Left colon (tissue), 2 donors: ENCODE measurements at places on chromosomes 4 and X. TPM values are rescaled to one million over a fixed set of nuclear protein-coding genes. Genes with fewer than 3 reads are reported as not detected.

Gene HSFX1
- total RNA-seq = 1.0 TPM

DNA sequence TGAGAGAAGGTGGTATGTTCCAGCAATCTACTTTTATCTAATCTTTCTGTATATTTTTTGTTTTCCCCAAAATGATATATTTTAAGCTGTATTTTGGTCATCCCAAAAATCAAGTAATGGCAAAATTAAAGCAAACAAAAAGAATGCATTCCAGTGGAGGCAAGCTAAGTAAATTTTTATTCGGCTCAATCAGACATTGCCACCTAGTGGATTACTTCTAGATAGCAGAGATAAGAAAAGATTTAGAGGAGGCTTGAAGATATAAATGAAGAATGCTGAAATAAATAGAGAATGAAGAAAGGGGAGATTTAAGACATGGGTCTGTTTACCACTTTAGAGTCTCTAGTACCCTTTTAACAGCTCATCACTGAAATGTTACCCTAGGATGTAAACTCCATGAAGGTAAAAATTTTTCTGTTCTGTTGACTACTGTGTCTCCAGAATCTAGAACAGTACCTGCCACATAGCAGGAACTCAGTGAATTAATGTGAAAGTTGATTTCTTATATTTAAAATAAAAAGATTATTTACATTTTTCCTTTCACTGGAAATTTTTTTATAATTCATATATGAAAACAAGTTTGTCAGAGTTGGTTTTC, 110.9 kb upstream of the ANK2 start:
- no peak for DNase-seq

DNA sequence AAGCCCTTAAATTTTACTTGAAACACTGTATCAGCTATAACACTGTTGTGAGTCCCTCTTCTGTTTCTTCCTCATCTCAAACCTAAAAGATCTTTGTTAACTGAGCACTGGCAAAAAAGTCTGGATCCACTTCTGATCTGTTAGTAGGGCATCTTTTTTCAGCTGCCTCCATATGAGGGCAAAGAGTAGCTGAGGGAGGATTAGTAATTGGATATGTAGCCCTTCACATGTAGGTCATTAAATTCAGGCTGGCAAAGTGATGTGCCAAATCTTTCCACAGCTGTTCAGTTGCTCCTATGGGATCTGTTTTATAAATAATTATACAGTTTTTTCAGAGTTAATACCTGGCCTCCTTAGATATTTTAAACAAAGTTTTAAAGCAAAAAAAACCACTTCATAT, 1.1 kb upstream of the TRMT10A start:
- no peak for DNase-seq

GRCh38 chr4:83152746-83153145, 38.2 kb upstream of the PLAC8 start:
- DNase-seq = no peak

- DNase-seq = no peak
Observed at GRCh38 chr4:108850219-108850649, 87.4 kb upstream of the ETNPPL start.
